ENCODE measurements at places on chromosomes 1 and 21.

DNA sequence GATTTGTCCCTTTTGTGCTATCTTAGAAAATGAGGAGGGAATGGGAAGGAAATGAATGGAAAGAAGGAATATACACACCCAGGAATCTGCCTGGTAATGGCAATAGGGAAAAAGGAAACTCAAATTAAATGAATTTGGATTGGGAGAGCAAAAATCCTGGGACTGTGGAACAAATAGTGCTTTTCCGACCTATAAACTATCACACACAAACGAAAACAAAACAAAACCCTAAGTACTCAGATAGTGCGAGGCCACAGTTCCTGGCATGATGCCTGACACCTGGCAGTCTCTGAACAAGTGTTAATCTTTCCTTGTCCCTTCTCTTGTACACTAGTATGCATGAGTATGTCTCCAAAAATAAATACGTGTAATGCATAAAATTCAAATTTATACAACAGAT is 319.8 kb upstream of the SPAG17 start:
- no peak for DNase-seq

DNA sequence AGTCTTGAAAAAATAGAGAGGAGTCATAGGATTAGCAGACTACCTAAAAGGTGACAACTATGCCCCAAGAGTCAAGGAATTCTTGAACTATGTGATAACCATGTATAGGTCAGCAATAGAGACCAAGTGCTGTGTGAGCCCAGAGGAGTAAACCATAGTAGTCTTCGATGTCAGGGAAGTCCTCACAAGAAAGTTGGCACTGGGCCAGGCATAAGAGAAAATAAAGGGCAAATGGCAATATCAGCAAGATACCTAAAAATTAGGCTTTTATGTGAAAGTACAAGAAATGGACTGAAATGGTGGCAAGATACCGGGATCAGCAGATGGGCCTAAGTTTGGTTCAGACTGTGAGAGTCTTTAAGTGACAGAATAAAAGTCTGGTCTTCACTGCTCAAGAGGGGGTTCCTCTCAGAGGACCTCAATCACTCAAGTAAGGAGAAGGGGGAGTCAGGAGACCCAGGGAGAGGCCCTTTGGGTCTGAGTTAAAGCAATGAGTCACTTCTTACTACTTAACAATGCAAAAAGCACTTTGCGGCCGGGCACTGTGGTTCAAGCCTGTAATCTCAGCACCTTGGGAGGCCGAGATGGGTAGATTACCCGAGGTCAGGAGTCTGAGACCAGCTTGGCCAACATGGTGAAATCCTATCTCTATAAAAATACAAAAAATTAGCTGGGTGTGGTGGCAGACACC is 95.0 kb downstream of the TEX35 start:
- no peak for DNase-seq

GRCh38 chr1:159084867-159085266 is 8.3 kb upstream of the AIM2 start:
- no peak for DNase-seq

GRCh38 chr1:3183411-3183810 is 114.4 kb downstream of the PRDM16 start:
- no peak for DNase-seq

DNA sequence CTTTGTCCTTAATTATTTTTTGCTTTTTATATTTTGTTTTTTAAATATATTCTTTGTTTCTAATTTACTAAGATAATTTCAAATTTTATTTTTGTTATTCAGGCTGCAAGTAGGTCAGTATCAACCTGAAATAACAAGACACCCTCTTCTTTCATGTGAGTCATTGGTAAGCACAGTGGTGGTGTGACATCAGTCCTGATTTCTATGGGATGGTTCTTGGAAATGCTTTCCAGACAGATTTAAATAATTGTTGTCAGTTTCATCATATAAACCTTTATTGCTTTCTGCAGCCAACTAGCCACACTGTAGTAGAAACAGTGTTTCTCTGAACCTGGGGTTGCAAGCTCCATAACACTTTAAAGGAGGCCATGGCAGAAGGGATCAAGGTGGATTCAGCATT is 157.5 kb upstream of the C21orf91 start:
- DNase-seq = no peak

DNA sequence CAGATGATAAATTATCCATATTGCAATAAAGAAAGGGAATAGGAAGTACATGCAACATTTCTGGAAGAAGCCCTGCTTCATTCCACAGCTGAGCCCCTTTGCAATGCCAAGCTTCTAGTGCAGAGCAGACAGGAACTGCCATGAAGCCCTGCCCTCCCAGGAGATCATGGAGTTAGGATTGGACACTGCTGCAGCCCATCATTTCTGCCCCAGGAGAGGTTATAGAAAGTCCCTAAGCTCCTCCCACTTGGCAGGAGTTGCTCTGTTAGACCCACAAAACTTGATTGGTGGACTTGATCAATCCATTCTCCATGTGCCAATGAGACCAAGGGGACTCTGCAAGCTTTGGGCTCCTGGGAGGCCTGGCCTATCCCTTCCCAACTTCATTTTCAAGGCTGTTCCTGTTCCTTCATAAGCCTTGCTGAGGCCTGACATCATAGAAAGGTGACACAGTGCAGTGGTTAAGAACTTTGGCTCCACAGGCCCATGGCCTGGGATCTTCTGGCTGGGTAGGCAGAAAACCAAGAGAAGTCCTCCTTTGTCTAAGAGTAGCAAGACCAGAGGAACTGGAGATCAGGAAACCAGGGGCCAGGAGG is 1.3 kb upstream of the LAPTM5 start:
- DNase-seq = peak; percentile 27

DNA sequence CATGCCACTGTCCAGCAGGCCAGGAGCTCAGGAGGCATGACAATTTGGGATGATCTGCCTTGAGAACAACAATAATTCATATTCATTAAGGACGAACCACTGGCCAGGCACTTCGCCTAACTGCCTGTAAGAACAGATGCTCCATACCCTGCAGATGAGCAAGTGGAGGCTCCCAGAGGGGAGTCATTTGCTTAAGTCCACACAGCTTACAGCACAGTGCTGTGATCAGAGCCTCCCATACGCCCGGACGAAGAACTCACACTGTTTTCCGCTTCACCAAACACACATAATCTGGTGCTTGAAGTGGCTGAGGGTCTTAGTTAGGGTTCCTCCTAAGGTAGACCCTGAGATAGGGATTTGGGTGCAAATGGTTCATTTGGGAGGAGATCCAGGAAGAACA is 93.4 kb upstream of the KLHDC7A start:
- no peak for DNase-seq

DNA sequence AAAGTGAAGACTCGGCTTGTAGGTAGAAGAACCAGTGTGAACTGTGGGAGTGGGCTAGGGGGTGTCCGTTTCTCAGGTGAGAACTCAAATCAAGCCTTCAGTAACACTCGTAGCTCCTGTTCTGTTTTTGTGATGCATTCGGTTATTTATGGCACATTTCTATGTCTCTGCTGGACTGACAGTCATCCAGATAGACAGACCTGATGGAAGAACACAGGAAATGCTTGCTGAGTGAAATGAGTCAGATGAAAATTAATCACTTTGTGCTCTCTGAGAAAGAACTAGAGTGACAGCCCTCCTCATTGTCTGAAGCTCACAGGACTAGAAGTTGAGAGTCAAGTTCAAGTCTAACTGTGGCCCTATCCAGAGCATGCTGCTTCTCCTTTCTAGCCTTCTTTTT is 360.1 kb upstream of the PLXNA2 start:
- DNase-seq = peak; percentile 55

- no peak for DNase-seq
Measured at GRCh38 chr1:215617979-215618378, 50.9 kb downstream of the KCTD3 start.

DNA sequence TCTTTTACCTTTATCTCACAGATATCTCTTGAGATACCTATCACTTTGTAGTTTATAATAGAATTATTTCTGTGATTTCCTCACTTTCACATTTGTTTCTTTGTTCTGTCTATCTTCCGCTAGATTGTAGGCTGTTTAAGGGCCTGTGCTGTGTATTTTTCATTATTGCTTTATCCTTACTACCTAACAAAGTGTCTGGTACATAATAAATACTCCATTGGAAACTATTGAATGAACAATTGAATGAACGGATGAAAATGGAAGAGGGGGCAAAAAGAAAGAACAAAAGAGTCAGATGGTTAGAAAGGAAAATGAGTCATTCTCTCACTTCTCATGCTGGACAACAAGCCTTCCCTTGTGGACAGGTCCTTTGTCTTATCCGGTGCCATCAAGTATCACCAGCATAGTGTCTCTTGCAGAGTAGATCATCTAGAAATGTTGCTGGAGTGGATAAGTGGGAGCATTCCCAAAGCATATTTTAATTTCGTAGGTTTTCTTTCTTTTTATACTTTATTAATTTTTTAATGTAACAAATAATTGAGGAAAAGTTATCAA is 159.8 kb downstream of the NEK7 start:
- DNase-seq = no peak

- no peak for DNase-seq
Measured at GRCh38 chr1:39698568-39698967, 7.3 kb upstream of the HPCAL4 start.

DNA sequence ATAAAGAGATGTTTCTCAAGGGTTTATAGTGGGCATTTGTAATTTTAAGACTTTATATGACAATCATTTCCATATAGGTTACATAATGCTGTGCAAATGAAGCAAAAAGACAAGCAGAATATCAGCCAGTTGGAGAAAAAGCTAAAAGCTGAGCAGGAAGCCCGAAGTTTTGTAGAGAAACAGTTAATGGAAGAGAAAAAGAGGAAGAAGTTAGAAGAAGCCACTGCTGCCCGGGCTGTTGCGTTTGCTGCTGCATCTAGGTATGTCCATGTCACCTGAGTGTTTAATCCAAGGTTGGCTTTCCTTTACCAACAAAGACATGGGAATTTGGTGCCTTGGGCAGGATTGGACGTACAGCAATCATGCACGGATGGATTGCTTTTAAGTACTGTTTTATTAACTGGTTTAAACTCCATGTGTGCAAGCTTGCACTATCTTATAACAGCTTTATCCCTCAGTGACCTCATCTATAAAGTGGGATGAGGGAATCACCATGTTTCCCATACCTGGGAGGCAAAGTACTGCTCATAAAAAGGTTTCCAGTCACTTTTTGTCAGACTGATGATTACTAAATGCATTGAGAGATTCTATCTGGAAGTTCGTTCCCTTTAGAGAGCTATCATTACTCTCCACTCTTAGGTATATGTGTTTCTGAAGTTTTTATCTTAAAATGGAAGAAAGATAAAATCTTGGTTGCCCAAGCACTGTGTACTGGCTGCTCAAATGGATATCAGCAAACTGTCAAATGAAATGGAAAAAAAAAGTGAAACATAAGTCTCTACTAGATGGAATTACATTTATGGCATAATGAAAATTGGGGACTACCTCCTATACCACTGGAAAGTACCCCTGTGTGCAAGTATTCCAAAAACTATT is 55.1 kb downstream of the MACO1 start:
- no peak for DNase-seq

DNA sequence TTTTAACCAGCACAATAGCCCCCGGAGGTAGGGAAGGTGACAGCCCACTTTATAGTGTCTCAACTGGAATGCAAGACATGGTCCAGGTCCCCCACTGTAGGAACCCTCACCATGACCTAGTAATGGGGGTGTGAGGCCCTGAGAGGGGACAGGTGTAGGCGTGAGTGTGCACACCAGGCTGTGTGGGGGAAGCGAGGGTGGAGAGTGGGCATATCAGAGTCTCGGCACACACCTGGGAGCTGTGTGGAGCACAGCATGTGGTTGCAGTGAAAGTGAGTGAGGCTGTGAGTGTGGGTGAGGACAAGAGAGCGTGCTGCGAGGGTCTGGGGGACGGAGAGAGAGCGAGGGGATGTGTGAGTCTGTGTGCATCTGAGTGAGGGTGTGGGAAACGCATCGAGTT is 17.1 kb upstream of the RSPO1 start:
- no peak for DNase-seq

- DNase-seq = no peak
Measured at GRCh38 chr1:156750711-156751450, 594 bp downstream of the HDGF start.

DNA sequence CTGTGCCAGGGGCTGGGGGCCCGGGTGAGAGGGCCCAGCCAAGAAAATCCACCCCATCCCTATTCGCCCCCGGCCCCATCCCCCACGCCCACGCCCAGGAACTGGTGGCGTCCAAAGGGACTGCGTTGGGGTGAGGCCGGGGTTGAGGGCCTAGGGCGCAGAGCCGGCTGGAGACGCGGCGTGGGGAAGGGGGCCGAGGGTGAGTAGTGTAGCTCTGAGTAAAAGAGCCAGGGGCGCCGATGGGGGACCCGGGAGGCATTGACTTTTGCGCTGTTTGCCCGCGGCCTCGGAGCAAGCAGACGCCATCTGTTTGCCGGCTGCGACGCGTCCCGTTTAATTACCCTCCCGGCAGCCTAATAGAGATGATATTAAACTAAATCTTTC is 3.5 kb upstream of the DMRTA2 start:
- DNase-seq = no peak

DNA sequence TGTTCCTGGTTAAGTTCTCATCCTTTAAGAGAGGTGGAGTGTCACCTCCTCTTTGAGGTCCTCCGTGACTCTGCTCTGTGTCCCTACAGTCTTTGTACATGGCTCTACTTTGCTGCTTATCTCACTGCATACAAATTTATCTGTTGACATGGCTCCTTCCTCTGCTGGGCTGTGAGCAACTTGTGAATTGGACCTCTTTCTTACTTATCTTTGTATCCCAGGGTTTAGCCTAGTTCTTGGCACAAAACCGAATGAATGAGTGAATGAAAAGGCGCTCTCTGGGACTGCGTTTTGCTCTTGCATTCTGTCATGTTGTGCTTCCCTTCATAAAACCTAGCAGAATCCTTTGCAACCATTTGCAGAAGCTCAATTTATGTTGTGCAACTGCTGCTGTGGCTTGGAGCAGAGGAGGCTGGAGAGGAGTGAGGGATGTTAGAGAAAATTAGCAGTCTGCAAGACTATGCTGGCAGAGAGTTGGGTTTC is 12.4 kb downstream of the SLC26A9 start:
- DNase-seq = no peak

GRCh38 chr21:40847951-40848350 is 993 bp upstream of the DSCAM start:
- DNase-seq = no peak

DNA sequence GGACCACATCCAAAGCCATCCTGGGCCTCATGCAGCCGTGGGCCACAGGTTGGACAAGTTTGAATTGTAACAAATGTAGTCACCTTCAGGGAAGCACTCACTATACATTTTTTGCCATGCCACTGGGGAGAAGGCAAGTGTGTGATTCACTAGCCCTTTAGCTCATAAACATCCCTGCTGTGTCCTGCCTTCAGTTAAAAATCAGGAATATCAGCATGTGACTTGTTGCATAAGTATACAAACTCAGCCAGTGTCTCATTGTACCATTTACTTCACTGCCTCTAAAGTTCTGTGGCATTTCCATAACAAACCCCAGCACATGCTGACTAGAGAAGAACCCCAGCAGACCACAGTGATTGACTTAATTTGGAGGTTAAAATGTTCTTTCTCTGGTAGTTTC is 142.0 kb upstream of the C1orf105 start:
- peak; percentile 87 for DNase-seq

Data from fibroblast of skin of right quadriceps (primary cell).